Stimulated activated CD4-positive, alpha-beta T cell treated with anti-CD3 and anti-CD28 coated beads, Interleukin-1b, Interleukin-23, amount 100 ng/mL, for 1 hour (primary cell): ENCODE measurements at places on chromosomes 6 and 20.
A peak's percentile ranks its signal among the peaks of the same experiment; 100 is the strongest.

DNA sequence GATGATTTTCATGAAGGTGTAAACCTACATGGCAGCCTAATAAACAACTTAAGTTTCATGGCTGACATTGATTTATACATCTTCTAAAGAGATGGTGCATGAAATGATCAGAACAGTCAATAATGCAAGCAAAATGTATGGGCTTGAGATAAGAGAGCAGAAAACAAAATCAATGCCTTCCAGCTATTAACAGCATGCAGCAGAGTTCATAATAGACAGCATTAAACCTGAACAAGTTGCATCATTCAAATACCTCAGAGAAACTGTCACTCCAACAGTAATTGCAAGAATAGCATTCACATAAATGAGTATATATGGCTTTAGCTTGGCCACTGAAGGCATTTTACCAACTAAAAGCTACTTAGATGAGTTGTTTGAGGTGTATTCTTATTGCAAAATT lies 319.6 kb upstream of the ARID1B start:
- DNase-seq, result no peak

- no peak for DNase-seq
Observed at GRCh38 chr6:108671790-108672189, 111.1 kb downstream of the FOXO3 start.

- DNase-seq, result peak; percentile 19
Observed at GRCh38 chr20:63009988-63010769, 3.4 kb upstream of the BHLHE23 start.

GRCh38 chr6:80142586-80142985 lies 36.1 kb downstream of the BCKDHB start:
- no peak for DNase-seq

GRCh38 chr20:21523281-21523868 lies 9.5 kb upstream of the NKX2-2 start:
- DNase-seq, result no peak

GRCh38 chr6:63839485-63839884 lies 203.9 kb downstream of the PHF3 start:
- DNase-seq, result no peak

- DNase-seq, result no peak
Observed at GRCh38 chr6:153032255-153032882, 29.9 kb upstream of the MTRF1L start.

- no peak for DNase-seq
Observed at GRCh38 chr6:125196613-125197012, 43.0 kb downstream of the TPD52L1 start.

DNA sequence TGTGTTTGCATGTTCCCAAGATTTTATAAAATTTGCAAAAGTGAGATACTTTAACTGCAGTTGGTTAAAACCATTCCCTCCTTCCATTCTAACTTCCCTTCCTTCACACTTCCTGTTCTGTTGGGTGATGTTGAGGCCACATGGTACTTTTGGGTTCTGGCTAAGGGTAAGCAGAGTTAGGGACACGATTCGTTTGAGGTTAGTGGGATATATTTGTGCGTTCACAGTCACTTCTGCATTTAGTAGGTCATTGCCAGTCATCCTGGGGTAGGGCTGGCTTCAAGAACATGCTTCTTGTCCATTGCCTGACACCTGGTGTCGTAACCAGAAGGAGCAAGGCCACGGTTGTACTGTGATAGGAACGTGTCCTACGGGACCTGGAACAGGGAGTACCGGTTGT lies 340.1 kb downstream of the ZFAND3 start:
- no peak for DNase-seq

DNA sequence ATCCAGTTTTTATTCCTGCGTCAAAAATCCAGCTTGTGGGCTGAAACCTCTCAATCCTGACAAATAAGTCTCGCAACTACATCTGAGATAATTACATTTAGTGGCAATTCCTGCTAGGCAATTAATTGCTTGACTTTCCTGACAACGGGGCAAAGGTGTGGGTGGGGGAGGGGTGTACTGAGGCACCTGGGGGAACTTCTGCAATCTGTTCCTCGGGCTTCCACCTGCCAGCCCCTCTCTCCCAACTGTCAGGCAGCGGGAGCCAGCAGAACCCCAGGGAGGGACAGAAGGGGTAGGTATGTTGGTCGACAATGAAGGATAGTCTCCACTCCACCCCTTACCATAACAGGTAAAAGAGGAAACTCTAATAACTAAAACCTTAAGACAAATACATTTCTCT lies 6.8 kb downstream of the C6orf52 start:
- DNase-seq, result no peak

- no peak for DNase-seq
Observed at GRCh38 chr6:166928644-166929541, 27.5 kb downstream of the RNASET2 start.

DNA sequence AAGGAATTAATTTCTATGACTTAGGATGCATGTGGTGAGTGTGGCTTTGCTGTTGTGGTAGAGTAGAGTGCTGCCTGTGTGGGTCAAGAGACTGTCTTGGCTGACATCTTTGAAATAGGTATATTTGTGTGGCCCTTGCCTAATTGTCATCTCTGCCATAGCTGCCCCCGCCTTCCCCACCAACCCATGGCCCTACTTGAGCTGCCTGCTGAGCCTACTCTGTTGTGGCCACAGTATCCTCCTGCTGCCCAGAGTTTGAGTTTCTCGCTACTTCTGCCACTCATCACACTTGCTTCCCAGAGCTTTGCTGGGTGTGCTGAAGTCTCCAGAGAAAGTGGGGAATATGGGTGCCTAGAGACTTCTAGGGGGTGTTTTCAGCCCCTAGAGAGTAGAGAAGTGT lies 8.0 kb downstream of the PLCG1 start:
- no peak for DNase-seq

DNA sequence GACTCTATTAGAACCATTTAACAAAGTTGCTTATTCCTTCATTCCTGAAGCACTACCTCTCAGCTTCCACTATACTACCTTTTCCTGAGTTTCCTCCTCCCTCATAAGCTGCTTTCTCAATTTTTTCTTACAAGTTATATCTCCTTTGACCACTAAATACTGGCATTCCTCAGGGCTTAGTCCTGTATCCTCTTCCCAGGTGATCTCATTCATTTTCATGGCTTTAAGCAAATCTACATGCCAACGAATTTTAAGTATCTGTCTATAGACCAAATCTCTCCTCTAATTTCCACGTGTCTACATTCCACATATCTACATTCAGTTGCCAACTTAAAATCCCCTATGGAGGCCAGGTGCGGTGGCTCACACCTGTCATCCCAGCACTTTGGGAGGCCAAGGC lies 134.7 kb downstream of the BTBD9 start:
- DNase-seq, result no peak

DNA sequence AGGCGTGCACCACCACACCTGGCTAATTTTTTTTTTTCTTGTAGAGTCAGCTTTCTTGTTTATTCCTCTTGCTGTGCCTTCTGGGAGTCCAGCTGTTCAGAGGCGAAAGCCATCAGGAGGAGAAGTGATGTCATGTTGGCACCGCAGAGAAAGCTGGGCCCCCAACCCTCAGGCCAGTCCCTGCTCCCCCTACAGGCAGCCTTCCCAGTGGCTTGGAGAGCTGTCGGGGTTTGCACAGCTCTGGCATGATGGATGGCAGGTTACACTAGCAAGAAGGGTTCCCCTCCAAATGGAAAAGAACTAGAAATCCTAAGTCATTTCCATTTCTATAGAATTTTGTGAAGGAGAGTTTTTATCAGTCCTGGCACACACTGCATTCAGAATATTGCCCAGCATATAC lies 72.6 kb downstream of the C6orf52 start:
- no peak for DNase-seq

DNA sequence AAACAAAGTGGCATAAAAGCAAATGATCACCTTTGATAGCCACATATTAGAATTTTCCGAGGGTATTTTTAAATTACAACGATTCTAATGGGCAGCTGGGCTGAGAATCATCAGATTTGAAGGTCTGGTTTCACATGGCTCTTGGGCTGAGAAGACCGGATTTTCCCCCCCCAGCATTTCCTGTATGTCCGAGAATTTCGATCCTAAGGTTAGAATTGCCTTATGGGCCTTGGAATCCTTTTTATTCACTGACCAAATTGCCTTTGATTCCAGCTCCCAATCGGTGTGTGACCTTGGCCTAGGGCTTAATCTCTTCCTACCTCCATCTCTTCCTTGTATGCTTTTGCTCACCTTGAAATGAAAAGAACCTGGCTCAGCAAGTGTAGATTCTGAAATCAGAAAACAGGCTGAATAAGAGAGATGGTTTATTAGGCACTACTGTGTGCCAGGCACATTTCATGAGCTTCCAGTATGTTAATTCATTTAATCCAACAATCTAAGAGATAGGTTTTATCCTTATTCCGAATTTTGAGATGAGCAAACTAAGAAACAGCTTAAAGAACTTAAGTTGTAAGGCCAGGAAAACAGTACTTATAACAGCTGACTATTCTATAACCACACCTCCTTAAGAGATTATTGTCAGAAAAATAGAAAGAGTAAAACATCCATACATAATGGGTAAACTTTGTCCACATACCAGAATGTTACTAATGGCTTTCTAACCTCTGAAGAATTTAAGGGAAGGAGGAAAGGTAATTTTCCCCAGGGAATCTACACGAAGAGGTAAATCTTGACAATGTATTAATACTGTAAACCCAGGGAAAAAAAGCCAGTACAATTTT lies 39.4 kb downstream of the HFE start:
- no peak for DNase-seq

DNA sequence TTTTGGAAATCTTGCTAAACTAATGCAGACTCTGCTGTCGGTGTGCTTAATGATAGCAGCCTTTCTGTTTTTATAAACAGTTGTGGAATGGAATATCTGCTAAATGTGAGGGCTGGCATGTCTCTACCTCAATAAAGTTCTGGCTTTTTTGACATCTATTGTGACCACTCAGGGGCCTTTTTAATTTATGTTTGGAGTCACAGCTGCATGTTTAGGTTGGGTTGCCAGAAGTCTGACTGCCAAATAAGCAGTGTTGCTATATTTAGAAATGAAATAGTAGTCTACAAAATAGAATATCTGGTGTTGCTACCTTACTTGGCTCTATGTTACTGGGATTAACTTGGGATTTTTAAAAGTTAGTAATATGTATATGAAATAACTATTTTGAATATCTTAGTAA lies 125.1 kb upstream of the LOC128125822 start:
- no peak for DNase-seq

DNA sequence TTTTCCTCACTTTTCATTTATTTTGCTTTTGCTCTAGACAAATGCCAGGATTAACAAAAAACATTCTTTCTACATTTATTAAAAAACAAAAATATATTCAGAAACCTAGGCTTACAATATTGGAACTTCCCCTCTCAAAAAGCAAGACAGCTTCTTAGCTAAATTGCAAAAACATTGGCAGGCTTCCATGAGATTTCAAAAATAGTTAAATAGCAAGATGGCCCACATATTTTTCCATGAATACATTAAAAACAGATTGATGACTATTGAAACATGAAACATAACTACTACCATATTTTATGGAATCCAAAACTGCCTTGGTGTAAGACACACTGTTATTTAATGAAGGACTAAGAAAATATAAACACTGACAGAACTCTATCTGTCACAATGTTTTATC lies 92.0 kb downstream of the LY86 start:
- no peak for DNase-seq

DNA sequence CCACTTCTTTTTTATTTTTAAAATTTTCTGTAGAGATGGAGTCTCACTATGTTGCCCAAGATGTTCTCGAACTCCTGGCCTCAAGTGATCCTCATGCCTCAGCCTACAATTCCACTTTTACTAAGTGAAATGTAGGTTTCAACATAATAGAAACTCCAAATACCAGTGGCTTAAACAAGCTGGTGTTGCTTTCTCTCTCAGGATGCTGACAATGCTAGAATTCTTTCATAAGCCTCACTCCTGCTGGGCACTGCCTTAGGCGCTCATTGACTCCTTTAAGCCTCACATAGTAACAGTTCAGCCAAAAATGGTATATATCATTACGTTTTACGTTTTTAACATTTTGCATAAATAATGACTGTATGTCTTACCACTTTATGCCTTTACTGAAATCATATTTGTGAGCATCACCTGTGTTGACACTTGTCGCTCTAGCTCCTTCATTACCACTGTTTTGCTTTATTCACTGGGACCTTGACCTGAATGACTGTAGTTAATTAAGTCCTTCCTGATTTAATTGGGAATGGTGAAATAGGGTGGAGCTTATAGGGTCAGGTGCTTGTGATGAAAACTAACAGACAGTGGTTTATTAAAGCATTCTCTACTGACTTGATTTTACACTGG lies 3.9 kb upstream of the CST9 start:
- DNase-seq, result no peak

DNA sequence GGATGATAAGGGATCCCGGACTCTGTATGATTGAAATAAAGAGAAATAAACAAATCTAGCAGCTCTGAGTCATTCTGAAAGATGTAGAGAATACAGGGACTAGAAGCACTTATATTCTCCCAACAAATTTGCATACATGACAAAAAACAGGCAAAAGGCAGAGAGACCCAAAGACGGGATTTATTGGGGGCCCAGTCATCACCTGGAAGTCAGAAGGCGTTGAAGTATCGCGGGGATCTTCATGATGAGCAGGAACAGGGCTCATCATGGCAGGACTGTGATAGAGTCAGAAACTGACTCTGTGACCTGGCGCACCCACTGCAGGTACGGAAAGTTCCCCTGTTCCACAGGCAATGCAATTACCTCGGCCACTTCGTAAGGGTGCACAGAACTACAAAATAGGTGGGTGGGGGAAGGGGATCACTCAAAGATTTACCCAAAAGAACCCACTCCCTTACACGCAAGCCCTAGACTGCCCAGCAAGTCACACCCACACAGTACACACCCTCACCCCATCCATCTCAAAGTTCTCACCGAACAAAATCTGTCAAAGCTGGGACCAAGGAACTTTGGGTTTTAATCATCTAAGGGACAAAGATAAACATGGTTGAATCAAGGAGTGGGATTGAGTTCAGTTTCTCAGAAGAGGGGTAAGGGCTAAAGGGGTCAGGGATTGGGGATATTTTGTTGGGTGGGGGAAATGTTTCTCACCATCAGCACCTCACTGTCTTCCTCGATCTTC lies 1.4 kb downstream of the CUTA start:
- no peak for DNase-seq

- no peak for DNase-seq
Observed at GRCh38 chr20:26276554-26277210, 580.0 kb upstream of the ZNF337 start.

GRCh38 chr6:24844903-24845302 lies 46.2 kb upstream of the ARMH2 start:
- no peak for DNase-seq

DNA sequence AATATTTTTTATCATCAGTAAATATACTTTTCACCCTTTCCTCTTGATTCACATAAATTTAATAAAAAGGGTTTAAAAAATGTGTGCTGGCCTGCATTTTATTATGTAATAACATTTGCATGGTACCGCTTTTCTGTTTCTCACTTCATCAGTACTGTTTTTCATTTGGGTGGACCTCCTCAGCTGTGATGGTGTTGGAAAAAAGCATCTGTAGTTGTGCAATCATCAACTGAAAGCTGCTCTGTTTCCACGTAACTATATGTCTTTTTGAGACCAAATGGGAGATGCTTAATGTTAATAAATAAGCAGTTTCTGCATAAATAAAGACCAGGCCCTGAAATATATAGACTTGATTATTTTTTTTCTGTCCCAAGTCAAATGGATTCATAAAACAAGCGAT lies 31.6 kb upstream of the CENPW start:
- no peak for DNase-seq
